ENCODE measurements at places on chromosomes 1 and 21. TPM values are rescaled to one million over a fixed set of nuclear protein-coding genes. Genes with fewer than 3 reads are reported as not detected.

DNA sequence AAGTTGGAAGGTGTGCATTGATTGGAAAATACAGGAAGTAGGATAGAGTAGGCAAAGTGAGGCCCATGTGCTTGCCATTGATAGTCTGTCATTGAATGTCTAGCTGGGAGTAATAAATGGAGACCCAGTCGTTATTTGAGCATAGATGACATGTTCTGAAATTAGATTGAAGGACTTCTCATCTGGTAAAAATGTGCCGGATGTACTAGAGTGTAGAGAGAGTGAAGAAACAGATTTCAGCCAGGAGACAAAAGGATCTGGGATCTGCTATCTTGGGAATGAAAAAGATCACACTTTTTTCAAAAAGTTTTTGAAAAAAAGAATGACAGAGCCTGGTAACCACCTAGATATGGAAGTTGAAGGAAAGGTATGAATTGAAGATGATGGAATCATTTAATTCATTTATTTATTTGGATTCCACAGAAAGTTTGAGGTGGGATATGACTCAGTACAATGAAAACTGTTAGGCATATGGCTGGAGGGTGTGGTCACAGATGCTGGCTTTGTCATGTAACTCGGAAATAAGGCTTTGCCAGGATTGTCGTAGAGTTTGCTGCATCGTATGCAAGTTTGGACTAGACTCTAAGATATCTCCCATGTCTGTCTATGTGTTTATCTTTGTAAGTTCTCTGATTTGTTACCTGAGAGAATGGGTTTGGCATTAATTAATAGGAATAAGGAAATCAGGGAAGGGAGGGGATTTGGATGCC, 137.1 kb downstream of the PBX1 start:
- no peak for DNase-seq

GRCh38 chr1:147539122-147539575, 2.2 kb upstream of the BCL9 start:
- no peak for DNase-seq

DNA sequence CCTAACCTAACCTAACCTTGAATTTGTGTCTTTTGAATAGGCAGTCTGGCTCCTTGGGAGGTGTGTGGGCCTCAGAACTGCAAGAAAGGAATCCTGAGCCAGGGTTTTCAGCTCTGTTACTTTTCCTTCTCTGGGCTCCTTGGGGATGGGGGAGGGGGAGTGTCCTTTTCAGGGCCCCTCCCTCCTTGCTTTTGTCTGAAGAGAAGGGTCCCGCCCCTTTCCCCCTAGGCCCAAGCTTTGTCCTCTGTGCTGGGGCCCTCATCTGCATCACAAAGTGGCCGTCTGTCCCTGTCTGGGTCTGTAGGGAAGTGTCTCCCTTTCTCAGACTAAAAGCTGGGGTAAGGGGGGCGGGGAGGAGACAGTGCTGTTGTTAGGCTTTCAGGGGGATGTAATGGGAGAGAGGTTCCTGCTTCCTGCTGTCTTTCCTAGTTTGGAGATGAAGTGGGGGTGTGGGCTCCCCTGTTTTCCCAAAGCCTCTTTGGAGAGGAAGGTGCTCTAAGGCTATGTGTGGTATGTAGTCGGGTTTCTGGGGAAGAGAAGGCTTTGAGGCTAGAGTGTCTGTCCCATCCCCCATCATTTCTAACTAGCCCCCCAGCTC, 3.1 kb downstream of the AGO1 start:
- no peak for DNase-seq

DNA sequence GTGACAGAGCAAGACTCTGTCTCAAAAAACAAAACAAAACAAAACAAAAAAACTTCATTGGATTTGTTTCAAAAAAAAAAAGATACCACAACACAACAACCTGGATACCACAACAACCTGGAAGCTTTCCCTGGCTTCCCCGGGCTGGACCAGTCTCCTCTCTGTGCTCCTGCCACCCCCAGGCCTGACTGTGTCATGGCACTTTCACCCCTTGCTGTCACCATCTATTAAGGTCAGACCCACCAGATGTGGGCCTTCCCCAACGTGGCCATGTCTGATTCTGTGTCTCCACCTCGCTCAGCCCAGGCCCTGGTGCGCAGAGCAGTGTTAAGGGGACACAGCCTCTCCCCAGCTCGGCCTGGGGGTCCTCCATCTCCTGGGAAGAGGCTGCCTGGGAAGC, 28.3 kb upstream of the ACOT11 start:
- DNase-seq: no peak

- peak; percentile 47 for DNase-seq
Observed at GRCh38 chr21:46390603-46391545, 66.9 kb downstream of the PCNT start.

DNA sequence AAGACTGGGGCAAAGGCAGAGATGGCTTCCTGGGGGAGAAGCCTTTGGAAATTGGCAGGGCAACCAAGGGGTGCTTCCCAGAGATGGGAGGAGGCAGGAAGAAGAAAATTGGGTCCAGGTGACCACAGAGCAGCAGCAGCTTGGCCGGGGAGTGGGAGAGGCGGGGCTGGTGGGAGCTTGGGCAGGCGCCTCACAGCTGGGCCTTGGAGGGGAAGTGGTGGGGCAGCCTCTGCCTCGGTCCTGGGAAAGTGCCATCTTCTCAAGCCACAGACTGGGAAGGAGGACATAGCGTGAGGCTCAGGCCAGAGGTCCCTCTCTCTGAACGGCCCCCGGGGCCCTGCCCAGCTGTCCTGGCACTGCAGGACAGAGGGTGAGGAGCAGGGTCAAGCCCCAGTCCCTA, 24.0 kb upstream of the WASF2 start:
- peak; percentile 80 for DNase-seq

DNA sequence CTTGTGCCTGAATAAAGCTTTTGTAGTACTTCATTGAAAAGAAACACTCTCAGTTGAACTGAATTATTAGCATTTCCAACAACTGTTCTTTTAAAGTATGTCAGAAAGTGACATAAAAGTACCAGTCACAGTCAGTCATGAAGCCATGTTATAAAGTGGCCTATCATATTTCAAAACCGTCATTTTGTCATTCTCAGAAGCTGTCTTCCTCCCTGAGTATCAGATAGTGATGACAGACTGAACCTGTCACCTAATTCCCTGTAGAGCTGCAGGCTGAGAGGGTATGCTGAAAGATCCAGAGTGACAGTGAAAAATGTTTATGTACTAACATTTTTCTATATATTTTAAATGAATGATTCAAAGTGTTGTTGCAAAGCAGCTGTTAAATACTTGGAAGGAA, 1121.7 kb upstream of the PRMT6 start:
- DNase-seq: no peak

DNA sequence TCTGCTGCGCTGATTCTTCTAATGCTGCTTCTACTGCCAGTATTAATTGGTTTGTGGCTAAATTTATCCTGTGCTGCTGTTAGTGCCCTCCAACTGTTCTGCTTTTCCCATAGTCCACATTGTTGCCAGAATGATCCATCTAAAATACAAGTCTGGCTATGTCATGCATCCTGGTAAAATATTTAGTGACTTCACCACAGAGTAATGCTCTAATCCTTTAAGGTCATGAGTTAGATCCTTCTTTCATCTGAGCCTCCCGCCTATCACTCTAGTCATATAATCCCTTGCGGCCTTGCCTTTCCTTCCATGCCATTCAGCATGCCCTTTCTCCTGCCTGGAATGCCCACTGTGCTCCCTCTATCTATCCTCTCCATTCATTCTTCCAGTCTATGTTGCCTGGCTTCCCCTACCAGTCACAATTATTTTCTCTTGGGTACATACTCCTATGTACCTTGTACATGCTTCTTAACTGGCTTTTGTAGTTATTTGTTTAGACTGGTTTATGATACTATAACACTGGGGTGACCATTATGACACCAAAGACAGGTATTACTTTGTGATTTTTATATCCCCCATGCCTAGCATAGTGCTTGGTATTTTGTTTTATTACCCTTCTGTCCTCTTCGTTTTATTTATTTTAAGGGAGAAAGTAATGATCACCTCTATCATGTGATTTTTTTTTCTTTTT, 144.0 kb downstream of the MAGI3 start:
- DNase-seq: no peak

GRCh38 chr1:35532497-35533223, 24.5 kb downstream of the KIAA0319L start:
- no peak for DNase-seq

DNA sequence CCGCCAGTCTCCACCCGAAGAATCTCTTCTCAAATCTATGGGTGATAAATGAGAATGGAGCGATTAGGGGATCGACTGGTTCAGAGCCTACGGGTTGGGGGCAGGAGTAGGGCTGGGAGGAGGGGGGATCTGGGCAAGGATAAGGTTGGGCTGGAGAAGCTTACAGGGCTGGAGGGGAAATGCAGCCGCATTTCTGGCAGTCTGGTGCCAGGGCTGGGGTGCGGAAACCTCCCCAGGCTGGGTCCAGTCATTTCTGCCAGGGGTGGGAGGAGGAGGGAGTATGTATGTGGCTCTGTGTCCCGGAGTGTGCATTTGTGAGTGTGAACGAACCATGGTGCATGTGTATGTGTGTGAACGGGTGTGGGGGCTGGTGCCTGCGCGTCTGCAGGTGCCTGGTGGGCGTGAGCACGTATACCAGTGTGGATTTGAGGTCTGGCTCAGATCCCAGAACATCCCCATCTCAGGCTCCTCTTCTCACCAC, 10.2 kb downstream of the C1orf216 start:
- no peak for DNase-seq

PIK3R3 gene
- 32.0 TPM for total RNA-seq

MMEL1 gene
- 0.94 TPM for total RNA-seq

LCE3D gene
- total RNA-seq: not detected

LCA5L gene
- total RNA-seq: 1.8 TPM

Measured in aorta (tissue), 5 donors.